ENCODE measurements at places on chromosomes 7 and 10.

GRCh38 chr10:65570143-65571010, 1355.5 kb upstream of the LRRTM3 start:
- peak; percentile 90 for DNase-seq

DNA sequence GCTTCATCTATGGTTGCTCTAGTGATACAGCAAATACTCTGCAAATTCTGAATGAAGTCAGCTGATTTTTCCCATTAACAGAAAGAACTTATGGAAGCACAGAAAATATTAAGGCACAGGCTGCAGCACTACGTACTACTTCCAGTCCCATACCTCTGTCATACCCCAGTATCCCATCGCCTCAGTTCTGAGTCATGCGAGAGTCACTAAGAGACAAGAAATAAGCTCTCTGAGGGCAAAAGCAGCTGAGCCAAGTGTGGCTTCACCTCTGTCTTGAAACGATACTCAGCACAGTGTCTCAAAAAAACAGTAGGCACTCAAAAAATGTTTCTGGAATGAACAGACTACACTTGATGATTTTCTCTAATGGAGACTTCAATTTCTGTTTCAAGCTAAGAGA, 48.2 kb downstream of the EZH2 start:
- no peak for DNase-seq

DNA sequence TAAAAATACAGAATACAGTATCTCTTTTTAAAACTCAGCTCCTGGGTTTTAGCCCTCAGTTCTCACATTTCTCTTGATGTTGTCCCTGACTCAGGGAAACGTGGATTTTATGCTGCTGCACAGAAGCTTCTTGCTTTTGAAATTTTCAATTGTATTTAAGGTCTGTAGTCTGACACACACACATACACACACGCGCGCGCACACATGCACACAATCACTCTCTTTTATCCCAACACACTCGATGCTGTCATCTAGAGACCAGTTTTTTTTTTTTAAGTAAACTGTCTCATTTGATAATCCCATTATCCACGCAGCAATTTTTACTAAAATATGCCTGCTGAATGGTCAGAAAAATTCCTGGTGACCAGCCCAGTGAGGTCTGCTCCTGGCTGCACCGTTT, 108.6 kb downstream of the KMT2E start:
- DNase-seq: no peak

GRCh38 chr10:23439961-23440889, 1.4 kb downstream of the OTUD1 start:
- DNase-seq: no peak

DNA sequence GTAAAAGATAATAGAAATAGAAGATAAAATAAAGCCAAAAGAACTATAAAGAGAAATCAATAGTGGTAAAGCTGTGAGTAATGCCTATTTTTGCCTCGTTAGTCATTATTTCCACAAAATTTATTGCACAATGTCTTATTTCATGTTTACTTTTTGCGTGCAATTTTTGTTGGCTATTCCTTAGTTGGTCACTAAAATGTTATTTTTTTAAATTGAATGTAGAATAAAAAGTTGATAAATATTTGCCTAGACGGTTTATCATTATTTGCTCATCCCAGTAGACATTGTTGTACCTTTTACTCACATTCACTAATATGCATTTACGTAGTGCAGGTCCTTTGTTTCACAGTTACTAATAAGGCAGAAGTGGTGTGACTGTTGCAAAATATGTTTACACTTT, 227.8 kb upstream of the BMPER start:
- DNase-seq: no peak

DNA sequence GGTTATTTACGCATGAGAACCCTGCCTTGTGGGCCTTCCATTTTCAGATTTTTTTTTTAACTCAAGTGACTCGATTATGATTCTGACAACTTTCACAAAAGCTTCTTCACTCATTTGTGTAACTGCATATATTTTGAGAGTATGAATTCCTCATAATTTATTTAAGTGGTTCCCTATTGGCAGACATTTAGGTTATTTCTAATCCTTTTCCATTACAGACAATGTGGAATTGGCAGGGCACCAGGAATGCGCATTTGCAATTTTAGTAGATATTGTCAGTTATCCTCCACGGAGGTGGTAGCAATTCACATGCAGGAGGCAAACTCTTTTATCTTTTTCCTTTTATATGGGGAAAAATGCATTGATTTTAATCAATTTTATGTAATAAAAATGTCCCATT, 2.5 kb downstream of the TMEM176B start:
- DNase-seq: no peak

GRCh38 chr7:11775401-11775800, 56.6 kb downstream of the THSD7A start:
- DNase-seq: no peak

GRCh38 chr7:41404375-41405074, 298.4 kb downstream of the INHBA start:
- DNase-seq: no peak

DNA sequence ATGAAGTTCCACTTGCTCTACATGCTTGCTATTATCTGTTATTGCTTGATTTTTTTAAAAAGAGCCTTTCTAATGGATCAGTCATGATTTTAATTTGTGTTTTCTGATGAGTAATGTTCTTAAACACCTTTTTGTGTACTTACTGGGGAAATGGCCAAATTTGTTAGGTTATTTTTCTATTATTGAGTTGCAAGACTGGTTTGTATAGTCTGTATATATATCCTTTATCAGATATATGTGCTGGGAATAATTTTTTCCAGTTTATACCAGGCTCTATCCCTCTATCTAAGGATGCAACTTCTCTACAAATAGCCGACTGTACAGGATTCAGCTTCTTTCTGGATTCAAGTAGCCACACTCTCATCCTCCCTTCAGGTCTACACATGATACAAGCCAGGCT, 65.6 kb upstream of the SEC61G start:
- no peak for DNase-seq

- DNase-seq: peak; percentile 76
Measured at GRCh38 chr7:47968847-47969774, 10.3 kb downstream of the HUS1 start.

DNA sequence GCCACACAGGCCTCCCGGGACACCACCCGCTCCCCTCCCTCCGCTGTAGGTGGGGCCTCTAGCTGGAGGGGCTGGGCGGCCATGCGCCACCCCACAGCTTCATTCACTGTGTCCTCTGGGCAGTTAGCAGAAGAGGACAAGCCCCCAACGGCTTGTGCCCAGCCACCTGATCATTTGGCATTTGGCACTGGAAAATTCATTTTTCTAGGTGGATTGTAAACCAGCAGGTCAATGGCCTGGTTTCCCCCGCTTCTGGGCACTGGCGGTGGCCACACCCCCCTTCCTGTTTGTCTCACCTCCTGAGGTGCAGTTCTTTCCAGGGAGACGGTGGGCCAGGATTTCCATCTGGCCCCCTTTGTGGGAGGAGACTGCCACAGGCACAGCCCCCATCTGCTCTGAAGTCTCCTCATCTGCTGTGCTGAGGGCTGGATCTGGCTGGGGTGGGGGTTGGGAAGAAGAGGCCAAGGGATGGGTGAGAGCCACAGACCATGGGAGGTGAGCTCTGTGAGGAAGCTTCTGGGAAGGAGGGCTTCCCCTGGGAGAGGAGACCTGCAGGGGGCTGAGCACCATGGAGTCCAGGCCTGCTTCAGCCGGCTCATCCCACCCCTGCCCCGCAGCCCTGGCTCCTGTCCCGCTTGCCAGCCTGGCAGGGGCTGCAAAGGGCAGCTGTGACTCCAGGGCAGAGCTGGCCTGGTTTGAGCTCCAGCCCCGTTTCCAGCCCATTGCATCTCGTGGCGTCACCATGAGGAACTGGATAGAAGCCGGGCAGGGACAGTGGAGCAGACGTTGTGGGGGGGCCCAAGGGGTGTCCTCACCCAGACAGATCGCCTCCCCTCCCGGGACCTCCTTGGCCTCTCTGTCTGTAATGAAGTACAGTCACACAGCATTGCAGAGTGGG, 40.1 kb upstream of the SLC29A3 start:
- DNase-seq: no peak

DNA sequence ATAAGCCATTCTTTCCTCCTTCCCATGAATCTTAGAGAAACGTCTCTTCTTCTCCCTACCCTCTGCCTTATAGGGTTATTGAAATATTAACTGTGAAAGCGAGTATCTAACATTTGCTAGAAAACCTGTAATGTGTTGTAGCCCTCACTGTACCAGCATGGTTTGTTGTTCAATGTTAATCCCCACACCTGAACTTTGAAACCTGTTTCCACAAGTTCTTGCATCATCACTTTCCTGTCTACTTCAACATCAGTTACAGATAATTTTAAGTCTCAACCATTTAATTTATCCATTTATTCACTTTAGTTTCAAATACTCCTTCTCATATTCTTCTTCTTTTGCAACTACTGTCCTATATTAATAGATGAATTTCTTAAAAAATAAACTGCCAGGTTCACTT, 148.2 kb downstream of the ETV1 start:
- DNase-seq: no peak

DNA sequence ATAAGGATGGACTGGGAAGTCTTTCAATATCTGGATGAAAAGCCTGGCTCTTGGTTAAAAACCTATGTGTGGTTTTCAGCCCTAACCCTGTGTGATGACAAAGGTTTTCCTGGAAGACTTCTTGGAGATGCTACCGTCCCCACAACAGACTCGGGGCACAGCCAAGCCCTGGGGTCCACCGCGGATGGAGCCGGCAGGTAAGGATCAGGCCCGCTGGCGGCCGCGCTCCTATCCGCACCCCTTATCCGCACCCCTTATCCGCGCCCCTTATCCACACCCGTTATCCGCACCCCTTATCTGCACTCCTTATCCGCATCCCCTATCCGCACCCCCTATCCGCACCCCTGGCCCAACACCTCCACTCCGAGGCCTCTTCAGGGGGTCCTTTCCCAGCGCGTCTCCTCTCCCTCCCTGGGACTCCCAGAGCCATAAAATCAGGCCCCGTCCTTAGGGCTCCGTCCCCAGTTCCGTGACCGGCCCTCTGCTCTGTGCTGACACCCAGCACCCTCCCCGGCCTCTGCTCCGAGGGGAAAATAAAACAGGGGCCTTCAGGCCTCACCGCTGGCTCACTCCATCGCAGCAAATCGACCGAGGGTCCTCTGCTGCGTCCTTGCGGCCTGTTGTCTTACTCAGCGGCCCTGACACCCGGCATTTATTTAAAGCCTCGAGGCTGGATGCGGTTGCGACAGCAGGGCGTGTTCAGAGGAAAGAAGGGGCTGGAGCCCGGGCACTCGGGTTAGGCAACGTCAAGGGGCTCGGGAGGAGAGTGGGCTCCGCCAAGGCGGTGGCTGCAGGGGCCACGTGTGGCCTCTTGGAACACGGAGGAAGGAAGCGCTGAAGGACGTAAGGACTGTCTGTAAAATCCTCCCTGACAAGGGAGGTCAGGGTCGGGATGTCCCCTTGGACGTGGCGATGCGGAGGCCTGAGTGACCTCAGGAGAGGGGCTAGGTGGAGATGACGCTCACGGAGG, 215.1 kb upstream of the ADARB2 start:
- DNase-seq: no peak

DNA sequence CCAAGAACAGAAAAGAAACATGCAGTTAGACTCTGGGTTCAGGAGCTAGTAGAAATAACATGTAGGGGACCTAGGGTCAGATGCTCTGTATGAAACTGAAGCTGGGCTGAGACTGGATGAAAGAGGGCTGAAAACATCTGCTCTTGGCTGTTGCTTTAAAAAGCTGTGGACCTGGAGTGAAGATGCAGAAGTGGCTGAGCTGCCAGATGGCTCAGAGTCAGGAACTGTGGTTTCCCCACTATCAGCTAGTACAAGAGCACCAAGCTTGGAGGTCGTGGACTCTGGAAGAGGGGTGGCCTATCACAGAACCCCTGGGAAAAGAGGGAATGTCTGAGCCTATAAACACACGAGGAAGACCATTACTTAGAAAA, 5.9 kb downstream of the ADK start:
- no peak for DNase-seq

DNA sequence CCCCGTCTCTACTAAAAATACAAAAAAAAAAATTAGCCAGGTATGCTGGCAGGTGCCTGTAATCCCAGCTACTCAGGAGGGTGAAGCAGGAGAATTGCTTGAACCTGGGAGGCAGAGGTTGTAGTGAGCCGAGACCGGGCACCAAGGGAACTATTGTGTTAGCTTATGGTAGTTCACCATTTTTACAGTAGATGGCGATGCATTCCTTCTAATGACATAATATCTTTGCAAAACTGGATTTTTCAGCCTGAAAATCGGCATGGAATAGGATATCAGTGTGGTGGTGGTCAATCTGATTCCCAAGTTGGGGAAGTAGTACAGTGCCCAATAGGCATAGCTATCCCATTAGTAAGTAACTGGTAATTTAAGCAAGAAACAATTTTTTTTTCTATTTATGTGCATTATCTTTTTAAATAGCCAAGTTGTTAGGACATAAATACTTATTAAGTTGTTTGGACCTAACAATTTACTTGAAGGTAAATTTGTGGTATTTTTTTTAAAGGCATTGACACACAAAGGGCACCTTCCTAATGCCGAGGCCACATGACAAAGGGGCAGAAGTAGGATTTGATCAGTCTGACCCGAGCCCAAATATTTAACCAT, 17.6 kb upstream of the IMPDH1 start:
- peak; percentile 72 for DNase-seq

- DNase-seq: no peak
Measured at GRCh38 chr7:42834676-42835075, 77.2 kb downstream of the C7orf25 start.

GRCh38 chr7:95104739-95105138, 197.3 kb downstream of the PPP1R9A start:
- no peak for DNase-seq

- DNase-seq: no peak
Measured at GRCh38 chr10:125006921-125007426, 65.1 kb downstream of the ZRANB1 start.

- DNase-seq: no peak
Measured at GRCh38 chr10:99519690-99520039, 13.1 kb upstream of the NKX2-3 start.

DNA sequence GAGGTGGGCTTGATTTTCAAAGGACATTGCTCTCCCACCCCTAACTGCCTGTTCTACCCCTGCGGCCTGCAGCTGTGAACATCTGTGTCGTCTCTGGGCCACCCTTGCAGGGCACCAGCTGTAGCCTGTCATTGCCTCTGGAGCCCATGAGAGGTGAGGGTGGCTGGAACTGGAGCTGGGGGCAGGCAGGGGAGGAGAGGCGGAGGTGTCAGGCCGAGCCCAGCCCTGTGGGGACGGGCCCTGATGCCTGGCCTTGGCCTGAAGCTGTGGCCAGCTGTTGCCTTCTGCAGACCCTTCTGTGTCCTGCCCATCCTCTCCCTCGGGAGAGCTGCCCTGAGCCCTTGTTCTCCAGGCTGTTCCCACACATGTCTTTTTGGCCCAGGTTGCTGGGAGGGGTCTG, 44.5 kb downstream of the PALD1 start:
- DNase-seq: no peak

DNA sequence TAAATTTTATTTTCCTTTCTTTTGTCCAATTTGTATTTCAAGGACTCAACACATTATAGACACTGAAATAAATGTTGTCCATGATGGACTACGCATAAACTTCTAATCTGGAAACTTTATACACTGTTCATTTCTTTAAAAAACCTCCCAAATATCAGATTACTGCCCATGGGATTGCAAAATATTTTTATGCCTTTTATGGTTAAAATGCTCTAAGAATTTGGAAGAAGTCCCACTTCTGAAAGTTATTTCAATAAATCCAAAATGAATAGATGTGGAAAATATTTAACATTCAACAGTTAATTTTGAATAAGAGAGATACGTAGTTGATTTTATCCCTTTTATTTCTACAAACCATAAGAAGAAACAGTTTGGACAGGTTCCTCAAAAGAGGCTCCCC, 46.1 kb downstream of the CABCOCO1 start:
- DNase-seq: no peak
